ENCODE measurements at places on chromosomes 1 and 21.

DNA sequence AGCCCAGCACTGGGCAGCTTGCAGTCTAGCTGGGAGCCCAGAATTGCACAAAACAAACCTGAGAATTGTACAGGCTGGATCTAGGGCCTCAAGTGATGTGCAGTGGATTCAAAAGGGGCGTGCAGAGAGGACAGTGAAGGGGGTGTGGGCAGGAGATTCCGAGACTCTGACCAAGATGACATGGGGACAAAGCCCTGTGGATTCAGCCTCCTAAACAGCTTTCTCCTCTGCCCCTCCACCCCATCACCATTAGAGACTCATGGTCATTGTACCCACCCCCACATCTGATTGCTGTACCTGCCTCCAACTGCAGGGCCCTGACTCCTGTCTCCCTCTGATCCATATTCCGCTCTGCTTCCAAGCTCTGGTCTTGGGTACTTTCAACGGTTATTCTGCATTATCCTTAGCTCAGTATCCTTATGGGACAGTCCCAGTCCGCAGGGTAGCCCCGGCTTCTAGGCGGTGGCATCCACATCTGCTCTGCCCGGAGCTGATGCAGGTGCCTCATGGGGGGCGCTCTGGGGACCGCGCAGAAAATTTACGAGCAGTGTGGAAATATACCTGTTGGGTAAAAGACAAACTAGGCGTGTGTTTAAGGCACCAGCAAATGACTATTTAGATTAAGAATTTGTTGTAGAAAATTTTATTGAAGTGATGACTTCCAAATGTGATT lies 1.7 kb upstream of the BMP8A start:
- no peak for DNase-seq

DNA sequence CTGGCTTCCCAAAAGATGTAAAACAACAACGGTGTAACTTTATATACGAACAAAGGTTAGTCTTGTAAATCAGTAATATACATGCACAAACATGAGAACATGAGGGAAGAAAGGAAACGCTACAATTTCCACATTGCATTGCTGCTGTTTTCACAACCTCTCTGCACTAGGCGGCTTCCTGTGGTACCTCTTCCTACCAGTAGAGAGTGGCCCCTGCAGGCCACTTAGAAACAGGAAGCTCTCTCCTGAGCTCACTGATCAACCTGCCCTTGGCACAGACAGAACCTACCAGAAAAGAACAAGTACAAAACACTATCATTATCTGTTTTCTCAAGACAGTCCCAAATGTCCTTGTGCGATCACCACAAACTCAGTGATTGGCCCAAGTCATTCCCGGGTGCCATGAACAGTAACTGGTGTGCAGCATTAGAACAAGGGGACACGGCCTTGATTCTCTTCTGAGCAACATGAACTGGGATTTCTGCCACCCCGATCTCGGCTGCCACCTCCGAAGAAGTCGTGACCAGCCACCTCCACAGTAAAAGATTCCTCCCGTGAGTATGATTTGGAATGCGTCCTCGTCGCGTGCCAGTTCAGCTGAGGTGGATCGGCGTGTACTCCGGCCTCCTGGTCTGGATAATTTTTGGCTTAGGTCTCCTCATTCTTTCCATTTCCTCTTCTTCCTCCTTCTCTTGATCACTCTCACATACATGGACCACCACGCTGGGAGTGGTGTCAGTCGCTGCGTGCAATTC lies 5.7 kb upstream of the KCNE1 start:
- DNase-seq, result no peak

DNA sequence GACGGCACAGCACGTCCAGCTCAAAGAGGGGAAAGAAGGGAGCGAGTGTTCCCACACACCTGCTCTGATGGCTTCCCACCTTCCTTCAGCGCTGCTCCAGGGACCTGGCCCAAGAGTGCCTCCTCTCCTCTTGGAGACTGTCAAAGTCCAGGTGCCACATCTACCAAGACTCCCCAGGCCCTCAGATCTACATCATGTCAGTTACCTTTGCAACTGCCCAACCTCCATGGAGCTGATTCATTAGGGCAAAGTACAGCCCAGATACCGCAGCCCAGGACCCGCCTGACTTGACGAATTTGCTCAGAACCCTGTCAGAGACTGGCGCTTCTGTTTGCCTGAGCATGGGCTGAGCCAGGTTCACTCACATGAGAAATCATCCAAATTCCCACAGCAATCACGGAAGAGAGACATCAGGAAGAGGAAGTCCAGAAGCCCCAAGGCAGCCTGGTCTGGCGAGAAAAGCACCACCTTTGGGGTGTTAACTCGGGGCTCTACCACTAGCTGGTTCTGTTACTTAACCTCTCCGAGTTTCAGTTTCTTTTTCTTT lies at the start of gene SEC16B:
SEC16B (minus strand) TSS at position 234 of the 547 bp plus-strand sequence. CDS start 2,077 bp downstream, outside the sequence.
- no peak for DNase-seq

DNA sequence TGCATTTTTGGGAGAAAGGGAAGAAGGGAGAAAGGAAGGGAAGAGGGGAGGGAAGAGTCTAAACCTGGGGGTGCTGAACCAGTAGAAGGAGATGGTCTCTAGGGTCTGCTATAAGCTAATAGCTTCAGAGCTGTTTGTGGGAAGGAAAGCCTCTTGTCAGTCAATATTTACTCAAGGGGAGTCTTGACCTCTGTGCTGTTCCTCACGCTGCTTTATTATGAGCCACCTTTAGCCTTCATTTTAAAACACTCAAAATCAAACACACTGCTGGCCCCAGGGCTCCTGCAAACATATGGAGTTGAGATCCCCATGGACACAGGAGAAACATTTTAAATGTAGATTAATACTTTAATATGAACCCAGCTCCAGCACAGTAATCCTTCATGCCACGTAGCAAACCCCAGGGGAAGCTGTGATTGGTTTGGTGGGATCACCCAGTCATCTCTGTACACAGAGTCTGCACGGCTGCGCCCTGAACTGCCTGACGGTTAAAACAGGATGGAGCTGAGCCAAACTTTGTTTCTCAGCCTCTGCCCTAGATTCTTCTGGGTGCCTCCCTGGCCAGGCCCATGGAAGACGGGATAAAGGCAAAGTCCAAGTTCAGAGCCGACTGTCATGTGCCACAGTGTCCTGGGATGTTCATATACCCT lies 40.2 kb upstream of the VWA5B1 start:
- DNase-seq, result no peak

DNA sequence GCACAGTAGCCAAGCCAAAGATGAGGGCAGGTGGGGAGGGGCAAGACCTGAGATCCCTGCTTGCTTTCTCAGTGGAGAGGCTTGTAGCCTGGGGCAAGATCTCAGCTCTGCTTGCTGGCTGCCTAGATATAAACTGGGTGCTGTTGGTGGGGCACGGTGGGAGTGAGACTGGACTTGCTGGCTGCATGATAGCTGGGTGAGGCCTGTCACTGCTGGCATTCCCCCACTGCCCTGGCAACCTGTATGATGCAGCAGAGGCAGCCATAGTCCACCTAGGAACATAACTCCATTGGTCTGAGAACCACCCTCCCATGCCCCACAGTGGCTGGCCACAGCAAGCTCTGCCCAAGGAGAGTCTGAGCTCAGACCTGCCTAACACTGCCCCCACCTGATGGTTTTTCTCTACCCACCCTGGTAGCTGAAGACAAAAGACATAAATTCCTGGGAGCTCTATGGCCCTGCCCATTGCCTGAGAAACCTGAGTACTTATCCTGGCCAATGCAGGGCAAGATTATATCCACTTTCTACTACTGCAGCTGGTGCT lies 261.9 kb upstream of the DEPDC1 start:
- no peak for DNase-seq

DNA sequence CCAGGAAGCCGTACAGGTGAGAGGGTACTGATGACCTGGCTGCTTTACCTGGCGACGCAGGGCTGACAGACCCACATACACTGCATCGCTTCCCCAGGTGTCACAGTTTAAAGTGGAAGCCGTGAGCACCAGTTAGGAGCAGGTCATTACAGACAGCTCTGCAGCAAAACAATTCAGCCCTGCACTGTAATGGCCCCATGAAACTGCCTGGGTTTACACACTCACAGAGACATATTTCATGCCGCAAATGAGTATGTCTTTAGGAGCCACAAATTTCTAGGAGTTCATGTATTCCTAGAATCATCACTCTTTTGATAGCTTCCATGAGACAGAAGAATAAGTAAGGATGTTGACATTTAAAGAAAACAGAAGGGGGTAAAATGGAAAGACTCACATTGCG lies 723.1 kb downstream of the MATN1 start:
- no peak for DNase-seq

DNA sequence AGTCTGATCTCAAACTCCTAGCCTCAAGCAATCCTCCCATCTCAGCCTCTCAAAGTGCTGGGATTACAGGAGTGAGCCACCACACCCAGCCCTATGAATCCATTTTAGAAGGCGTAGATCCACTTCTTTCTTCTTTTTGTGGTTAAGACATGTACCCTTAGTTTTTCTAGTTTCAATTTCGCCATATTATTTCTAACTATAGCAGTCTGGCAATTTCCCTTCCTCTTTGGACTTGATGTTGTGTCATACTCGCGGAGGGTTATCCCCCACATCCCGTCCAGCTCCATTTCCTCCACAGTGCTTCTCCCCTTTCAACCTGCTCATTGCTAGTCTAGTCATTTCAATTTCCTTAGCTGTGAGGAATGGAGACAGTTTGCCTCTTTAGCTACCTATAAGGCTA lies 5.2 kb upstream of the LRRC8D start:
- DNase-seq, result no peak

DNA sequence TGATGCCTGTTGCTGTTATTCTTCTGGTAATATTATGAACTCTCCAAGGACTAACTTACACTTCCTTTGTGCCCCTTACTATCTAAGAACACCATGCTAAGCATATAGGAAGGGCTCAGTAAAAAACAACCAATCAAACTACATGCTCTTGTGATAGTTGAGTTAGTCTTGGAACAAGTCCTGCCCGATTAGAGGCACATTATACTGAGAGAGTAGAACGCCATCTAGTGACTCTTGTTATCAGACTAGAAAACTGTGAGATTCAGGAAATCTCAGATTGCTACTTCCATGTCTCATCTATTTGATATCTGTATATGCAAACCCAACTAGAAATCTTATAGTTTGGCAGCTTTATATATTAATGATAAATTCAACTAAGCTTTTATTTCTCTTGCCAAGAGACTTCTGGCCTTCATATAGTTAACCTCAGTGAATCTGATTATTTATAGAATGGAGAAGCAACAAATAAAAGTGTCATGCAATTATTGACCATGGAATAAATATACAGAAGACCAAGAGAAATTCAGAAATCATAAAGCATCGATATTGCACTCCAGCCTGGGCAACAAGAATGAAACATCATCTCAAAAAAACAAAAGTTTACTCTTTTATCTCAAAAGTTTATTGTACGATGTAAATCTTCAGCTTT lies 7.8 kb upstream of the SRRM1 start:
- DNase-seq, result no peak

Data from effector memory CD4-positive, alpha-beta T cell (primary cell).